ENCODE measurements at places on chromosomes 4 and X.

DNA sequence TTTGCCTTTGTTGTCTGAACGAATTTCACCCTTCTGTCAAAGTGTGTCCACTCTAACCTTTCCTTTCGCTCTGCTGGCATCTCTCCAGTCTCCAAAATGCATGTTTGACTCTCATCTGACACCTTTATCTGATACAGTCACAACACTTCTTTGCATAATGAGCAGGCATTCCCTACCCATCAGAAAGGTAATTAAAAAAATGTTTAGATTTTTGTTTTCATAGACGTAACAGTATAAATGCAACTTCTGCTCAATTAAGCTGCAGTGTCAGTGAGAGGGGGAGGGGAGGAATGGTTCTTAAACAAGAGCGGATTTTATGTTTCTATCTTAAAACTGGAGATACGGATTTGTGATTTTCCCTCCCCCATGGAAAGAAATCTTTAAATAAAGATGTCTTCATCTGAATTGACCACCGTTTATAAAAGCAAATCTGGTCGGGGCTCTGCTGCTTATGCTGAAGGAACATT lies 70.2 kb downstream of the CXXC4 start:
- no peak for DNase-seq

DNA sequence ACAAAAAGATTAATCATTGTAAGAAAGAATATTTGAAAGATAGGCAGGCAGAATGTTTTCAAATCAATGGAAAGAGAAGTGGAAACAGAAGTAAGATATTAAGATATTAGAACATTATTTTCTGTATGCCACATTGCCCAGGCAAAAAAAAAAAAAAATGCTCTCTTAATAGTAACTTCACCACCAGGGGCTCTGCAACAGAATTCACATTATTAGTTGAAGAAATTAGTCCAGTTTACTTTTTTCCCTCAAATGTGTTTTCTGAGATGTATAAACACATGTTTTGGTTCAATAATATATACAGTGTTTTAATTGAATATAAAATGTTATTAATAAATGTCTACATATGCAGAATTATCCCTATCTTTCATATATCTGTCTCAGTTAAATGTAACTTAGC lies 78.0 kb upstream of the ADAD1 start:
- DNase-seq: no peak

DNA sequence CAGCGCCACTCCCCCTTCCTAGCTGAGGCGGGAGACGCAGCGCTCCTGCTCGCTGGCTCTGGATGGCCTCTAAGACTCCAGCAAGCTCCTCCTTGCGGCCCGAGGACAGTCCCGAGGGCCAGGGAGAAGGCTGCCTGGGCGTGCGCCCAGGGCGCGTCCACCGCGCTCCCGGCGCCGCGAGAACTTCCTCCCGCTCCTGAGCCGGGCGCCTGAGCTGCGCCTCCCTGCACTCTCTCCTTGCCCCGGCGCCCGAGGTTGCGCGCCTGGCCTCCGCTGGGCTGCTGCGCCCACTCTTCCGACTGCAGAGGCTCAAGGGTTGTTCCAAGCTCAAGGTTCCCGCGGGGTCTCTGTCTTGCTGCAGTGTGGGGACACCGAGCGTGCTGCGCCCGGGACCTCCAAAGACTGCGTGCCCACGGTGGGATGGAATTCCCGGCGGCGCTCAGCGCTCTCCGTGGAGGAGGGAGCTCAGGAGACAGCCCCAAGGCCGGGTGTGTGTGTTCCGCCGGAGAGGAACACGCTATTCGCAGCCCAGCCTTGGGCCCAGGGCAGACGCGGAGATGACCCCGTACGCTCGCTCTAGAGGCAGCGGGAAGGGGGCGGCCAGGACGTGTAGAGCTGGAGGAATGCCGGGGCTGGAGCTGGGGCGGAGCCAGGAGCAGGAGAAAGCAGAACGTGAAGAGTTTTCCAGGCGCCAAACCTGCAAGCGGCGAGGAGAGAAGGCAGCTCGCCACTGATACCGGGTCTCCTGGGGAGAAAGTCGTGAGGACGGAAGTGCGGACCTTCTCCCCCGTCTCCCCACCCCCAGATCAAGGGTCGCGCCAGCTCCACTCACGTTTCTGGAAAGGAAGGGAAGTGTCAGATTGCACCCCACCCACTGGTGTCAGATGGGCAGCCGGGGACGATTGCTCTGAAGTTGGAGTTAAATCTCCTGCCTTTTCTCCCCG lies at the start of gene ARHGAP6:
ARHGAP6 (minus strand) TSS at position 753 of the 944 bp plus-strand sequence. CDS start 1,092 bp downstream, outside the sequence.
- DNase-seq: no peak

GRCh38 chr4:48196758-48197504 lies 62.9 kb upstream of the TXK start:
- DNase-seq: no peak

- DNase-seq: no peak
Measured at GRCh38 chr4:4507923-4508322, 33.9 kb downstream of the STX18 start.

- DNase-seq: no peak
Measured at GRCh38 chr4:108313546-108314339, 145.0 kb upstream of the LEF1 start.

- no peak for DNase-seq
Measured at GRCh38 chr4:74724979-74725378, 69.3 kb downstream of the BTC start.

- no peak for DNase-seq
Measured at GRCh38 chr4:85907001-85907400, 432.1 kb downstream of the ARHGAP24 start.

GRCh38 chr4:718460-718859 lies 12.8 kb downstream of the PCGF3 start:
- no peak for DNase-seq

DNA sequence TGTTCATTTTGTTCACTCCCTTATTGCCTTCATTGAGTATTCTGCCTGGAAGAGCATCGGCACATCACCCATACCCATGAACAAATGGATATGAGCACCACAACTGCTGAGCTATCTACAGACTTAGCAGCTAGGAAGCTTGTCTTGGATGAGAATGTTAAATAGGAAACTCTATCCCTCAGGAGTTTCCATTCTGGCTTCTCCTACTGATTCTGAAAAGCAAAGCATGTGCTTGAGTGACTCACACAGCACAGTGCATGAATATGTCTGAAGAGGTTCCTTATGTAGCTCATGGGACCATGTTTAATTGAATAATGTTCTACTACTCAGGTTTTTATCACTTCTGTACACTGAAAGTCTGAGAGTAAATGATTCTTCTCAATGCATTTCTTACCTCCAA lies 57.3 kb upstream of the MXRA5 start:
- no peak for DNase-seq

DNA sequence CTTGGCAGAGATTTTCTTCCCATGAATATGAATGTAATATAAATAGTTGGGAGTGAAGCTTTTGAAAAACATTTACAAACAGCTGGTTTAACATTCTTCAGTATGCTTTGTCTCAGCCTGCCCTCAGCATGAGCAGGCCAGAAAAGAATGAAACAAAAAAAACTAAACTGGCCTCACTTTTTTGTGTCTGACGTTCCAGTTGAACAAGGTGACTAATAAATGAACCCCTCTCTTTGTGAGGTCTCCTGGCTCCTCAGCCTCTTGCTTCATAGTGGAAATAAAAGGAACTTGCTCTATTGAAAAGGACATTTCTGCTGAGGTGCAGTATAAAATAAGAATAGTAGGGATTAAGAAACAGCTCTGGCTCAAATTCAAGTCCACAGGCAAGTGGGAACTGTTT lies 9.4 kb downstream of the CHST7 start:
- DNase-seq: no peak

- no peak for DNase-seq
Measured at GRCh38 chr4:104969394-104970082, 177.1 kb upstream of the TET2 start.

DNA sequence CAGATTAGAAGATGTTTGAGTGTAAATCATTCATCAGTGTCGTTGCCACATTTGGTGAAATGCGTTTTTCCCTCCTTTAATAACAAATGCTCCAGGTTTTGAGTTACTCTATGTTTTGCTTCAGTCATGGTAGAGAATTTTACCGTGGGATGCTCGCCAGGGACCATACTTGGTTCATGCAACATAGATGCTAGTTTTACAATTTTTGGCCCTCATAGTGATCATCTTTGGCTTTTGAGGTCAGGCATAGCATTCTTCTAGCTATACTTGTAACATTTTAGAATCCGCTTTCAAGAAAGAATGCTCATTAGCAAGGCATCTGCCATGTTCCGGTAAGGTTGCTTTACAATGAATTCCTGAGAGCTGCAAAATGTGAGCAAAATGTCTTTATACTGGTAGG lies 147.2 kb downstream of the SPCS3 start:
- DNase-seq: no peak

- no peak for DNase-seq
Measured at GRCh38 chrX:13854003-13854402, 37.1 kb upstream of the GPM6B start.

DNA sequence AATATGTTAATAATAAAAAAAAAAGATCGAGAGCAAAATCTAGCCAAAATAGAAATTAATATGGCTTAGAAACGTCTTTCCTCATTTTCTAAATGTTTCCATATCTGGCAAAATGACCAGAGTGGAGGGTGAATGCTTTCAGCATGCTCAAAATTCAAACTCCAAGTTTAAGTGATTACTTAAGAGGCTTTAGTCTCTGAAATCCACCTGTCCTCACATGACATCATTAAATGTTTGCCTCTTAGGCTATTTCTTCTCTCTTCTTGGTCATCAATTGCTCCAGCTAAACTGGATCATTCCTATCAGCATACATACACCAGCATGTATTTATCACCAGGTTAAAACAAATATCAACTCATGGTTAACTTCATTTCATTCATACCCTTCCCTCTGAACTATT lies 54.5 kb upstream of the ATXN3L start:
- DNase-seq: no peak

DNA sequence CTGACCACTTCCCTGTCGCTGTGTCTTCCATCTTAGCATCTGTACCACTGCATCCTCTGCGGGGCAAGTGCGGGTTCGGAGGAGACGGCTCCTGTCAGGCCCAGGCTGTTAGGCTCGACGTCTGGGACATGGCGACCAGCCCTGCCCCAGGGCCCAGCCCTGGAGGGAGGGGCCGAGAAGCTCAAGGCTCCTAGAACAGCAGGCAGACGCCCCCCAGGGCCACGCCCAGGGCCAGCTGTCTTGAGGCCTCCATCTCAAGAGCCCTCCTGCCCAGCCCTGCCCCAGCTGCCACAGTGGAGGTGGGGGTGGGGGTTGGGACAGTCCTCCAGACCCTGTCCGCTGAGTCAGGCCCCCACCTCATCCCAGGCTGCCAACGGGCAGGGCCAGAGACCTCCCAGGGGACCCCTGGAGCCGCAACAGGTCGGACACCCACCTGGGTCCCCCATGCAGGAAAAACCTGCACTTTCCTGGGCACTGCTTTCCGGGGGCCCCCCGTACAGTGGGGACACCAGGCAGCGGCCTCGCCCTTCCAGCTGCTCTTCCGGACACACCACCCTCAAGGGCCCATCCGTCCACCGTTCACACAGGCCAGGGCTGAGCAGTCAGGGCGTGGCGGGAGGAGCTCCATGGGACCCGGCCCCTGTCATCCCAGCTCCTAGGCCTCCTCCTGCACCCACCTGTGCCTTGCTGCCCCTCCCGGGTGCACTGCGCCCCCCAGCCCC lies 83.1 kb downstream of the FAM53A start:
- DNase-seq: no peak

DNA sequence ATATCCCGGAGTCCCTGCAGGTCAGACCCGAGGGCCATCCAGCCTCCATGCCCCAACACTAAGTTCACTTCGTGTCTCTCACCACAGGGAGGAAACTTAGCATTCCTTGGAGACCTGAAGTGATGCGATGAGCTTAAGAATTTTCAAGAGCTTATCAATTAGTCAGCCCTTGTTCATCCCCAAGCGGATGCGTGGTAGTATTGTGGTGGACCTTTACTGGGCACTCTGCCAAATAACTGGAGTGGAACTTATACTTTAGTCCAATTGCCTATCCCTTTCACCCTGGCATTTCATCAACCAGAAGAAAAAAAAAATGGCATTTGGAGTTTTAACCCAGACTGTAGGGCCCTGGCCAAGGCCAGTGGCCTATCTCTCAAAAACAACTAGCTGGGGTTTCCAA lies 137.1 kb downstream of the RELL1 start:
- DNase-seq: no peak

- DNase-seq: no peak
Measured at GRCh38 chr4:146545102-146545501, 23.4 kb upstream of the SLC10A7 start.

- DNase-seq: no peak
Measured at GRCh38 chr4:73662709-73663546, 42.7 kb upstream of the RASSF6 start.

GRCh38 chrX:19177721-19178120 lies 55.5 kb upstream of the ADGRG2 start:
- no peak for DNase-seq

- no peak for DNase-seq
Measured at GRCh38 chrX:12975670-12975965, 708 bp downstream of the TMSB4X start.

- DNase-seq: no peak
Measured at GRCh38 chrX:136039968-136040367, 54.7 kb downstream of the SLC9A6 start.

DNA sequence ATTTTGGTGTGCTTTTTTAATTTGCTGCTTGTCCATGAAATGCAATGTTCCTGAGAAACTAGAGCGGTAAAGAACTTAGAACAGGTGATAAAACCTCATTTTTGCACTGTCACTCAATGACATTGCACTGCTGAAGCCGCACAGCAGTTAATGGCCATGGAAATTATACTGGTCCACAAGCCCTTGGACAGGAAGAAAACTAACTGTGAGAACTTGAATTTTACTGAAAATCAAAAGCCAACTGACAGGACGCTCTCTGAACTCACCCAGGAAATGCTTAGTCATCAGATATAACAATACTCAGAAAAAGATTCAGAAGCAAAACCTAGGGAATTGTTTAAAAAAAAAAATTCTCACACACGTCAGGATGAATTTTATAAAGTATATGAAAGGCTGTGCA lies 246.4 kb upstream of the SLC7A11 start:
- DNase-seq: no peak

DNA sequence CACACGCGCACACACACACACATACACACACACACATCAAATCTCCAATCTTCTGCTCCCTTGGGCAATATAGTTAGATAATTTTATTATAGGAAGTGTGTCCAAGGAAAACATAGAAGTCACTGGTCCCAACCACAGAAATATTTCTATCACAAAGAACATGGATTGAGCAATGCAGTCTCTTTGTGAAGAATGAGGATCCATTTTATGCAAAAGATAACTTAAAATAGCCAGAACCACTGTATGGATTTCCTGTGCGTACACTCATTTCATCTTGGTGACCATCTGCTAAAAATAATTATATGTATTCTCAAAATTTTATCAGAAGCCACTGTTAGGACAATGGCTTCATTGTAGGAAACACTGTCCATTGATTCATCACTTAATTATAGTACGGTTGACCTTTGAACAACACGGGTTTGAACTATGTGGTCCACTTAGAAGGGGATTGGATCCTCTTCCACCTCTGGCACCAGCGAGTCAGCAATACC lies 169.6 kb upstream of the MXRA5 start:
- no peak for DNase-seq

DNA sequence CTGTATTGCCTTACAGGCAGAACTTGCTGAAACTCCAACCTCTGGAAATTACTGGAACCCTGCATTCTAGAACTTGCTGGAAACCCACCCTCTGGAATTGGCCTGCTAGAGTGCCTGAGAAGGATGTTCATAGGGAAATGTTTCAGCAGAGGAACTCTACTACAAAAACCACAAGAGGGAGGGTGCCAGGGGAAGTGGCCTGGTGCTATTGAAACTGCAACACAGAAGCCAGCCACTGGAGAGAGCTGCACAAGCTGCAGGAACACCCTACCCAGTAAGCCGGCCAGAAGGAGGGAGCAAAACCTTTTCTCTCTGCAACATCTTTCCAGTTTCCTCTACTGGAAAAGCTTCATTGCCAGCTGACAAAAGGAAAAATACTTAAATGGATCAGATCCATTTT lies 2.5 kb upstream of the BRWD3 start:
- DNase-seq: peak; percentile 17

GRCh38 chr4:102444752-102445151 lies 56.4 kb upstream of the NFKB1 start:
- no peak for DNase-seq
